ENCODE measurements at places on chromosomes 7 and 10.

DNA sequence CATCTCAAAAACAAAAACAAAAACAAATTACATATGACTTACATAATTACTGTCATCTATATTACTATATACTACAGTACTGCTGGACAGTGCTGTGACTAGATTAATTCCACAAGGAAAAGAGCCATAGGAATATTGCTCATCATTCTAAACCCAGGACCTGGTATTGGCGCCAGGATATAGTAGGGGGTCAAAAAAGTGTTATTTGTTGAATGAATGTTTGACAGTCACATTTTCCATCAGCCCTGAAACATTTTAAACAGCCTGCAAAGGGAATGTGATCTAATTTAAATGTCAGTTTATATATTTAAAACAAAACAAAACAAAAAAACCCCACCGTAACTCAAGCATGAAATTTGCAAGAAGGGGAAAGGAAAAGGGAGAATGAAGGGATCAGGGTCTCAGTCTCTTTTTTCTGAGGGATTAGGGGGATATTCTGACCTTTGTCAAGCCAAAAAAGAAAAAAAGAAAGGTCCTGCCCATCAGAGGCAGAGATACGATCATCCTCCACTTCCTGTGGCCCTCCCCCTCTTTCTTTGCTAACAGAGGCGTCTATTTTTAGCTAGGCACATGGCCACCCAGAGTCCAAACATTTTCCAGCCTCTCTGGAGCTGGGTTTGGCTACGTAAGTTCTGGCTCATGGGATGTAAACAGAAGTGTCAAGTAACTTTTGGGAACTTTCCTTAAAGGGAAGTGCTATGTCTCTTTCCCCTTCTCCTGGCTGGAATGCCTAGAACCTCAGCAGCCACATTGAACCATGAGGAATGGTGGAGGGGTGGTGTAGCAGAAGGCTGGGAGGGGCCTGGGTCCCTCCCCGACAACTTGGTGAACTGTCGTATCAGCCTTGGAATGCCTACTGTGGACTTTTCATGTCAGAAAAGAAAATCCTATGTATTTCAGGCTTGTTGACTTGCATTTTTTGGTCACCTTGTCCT is 44.6 kb upstream of the DLG5 start:
- no peak for DNase-seq

DNA sequence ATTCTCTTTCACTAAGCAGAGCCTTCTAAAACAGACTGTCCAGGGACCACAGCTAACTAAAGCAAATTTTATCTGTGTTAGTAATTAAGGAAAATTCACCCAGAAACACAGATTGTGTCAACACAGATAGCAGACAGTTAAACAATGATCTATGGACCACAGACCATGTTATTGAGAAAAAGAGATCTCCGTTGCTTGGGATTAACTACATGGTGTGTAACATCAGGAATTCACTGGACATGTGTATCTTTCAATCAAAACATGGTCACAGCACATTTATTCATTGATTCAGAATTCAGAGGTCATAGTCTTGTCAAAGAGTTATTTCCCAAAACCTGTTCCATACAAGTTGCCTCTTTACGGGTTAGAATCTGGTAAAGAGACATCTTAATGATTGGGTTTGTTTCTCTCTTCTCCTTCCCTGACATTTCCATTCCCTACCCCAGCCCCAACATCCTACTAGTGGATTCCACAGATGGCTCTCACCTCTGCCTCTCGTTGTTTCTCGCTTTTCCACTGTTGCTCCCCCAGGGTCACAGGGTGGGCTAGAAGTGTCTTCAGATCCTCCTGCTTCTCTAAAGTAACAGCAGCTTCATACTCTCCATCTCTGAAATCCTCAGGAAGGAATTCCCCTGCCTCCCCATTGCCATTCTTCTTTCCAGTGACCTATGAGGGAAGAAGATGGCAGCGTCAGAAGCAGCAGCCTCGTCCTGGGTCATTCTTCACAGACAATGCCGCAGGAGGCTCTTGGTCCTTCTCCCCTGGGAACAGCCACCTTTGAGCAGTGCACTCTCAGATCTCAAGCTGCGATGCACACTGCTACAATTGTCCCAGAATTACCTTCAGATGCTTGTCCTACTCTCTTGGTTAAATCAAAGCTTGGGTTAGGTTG is 958 bp downstream of the ANKRD1 start:
- DNase-seq, result no peak

DNA sequence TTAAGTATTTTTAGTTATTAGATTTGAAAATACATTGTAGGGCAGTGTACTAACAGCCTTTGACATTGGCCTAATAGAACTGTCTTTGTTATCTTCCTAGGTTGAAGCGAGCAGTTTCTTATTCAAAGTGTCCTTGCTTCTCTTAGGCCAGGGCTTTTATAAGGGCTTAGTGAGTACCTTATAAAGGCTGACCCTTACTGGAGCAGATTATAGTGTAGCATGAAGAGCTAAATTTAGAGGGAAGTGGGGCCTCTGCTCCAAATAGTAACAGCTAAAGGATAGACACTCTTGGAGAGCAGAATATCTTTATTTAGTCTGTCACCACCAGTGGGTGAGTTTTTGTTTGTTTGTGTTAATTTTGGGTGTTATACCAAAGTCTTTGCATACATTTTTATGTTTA is 15.9 kb downstream of the BZW2 start:
- DNase-seq, result no peak

DNA sequence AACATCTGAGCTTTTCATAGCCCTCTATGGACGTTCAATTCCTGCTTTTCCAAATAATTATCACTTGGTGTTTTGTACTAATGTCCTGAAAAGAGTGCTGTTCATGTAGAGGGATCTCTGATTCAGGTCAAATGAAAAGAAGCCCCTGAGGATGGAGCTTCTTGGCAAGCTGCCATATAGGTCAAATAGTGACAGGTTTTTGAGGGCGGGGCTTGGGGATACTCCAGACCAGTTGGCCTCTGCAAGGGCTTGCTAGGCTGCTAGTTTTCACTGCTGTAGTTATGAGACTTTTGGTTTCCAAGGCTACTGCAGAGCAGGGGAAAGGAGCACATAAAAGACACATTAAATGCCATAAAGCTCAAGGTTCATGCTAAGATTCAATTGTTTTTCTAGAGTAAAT is 257.2 kb upstream of the CACNA2D1 start:
- no peak for DNase-seq

Measured in stimulated activated CD4-positive, alpha-beta T cell treated with anti-CD3 and anti-CD28 coated beads, TNF-alpha, amount 100 ng/mL, for 1 hour (primary cell).